ENCODE measurements at places on chromosomes 16 and 17.

GRCh38 chr17:60472449-60472848 lies 50.2 kb downstream of the CHCT1 start:
- DNase-seq, result no peak

GRCh38 chr17:32241640-32242039 lies 24.0 kb upstream of the RHBDL3 start:
- DNase-seq, result no peak

- DNase-seq, result no peak
These were observed 14.1 kb downstream of the NQO1 start for GRCh38 chr16:69712277-69712676.

DNA sequence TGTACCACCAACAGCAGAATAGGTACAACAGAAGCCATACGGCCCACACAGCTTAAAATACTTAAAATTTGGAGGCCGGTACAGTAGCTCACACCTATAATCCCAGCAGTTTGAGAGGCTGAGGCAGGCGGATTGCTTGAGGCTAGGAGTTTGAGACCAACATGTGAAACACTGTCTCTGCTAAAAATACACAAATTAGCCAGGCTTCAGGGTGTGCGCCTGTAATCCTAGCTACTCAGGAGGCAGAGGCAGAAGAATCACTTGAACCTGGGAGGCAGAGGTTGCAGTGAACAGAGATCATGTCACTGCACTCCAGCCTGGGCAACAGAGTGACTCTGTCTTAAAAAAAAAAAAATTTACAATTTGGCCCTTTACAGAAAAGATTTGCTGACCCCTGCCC lies 17.0 kb downstream of the GFOD2 start:
- no peak for DNase-seq

DNA sequence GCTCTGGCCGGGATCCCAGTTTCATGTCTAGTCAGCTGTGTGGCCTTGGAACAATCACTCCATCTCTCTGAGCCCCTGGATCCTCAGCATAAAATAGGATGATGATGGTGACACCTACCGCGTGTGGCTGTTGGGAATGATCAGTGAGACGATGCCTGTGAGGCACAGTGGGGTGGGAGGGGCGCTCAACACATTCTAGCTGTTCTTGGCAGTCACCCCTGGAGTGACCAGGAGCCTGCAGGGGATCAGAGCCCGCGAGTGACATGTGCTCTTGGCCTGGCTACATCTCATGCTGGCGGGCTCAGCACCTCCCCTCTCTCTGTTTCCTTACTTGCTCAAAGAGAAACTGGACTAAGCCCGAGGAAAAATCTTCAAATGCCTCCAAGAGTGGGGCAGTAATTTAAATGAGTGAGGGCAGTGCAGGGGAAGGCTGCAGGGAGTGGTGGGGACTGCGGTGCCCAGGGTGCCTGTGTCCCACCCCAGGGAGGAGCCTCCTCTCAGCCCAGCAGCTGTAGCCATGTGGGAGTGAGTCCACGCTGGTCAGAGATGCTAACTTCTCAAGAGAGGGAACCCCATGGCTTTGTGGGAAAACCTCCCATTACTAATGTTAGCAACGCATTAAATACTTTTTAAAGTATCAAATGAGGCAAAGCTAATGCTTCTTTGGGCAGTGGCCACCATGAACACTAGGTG lies 23.1 kb upstream of the DOK4 start:
- no peak for DNase-seq

- DNase-seq, result no peak
These were observed 28.9 kb upstream of the DHX8 start for GRCh38 chr17:43454868-43455267.

DNA sequence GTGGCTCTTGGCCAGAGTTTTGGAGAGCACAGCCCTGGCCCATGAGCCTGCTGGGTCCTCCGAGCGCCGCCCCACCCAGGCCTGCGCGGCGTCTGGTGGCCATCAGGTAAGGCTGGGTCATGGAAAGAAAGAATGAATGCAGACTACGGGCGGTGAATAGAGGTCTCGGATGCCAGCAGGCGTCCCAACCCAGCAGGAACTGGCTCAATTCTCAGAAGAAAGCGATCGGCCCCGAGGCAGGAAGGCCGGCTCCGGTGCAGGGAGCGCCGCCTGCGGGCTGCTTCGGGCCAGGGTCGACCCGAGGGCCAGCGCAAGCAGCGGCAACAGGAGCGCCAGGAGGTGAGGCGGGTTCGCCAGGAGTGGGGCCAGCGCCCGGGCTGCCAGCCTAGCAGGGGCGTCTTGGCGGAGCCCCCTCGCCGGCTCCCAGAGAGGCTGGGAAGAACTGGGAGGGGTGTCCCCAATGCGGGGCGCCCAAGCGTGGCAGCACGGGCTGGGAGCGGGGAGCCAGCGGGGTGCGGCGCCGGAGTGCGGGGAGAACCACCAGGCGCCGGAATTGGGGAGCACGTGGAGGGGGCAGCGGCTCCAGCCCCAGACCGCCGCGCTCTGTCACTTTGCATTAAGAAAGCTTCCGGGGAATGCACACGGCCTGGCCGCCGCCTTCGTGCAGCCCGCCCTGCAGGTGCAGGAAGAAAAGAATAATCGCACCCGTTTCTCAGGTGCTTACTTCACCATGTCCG lies 7.1 kb upstream of the TMC5 start:
- DNase-seq, result no peak

GRCh38 chr16:56734429-56734828 lies 4.5 kb downstream of the NUP93 start:
- DNase-seq, result no peak

DNA sequence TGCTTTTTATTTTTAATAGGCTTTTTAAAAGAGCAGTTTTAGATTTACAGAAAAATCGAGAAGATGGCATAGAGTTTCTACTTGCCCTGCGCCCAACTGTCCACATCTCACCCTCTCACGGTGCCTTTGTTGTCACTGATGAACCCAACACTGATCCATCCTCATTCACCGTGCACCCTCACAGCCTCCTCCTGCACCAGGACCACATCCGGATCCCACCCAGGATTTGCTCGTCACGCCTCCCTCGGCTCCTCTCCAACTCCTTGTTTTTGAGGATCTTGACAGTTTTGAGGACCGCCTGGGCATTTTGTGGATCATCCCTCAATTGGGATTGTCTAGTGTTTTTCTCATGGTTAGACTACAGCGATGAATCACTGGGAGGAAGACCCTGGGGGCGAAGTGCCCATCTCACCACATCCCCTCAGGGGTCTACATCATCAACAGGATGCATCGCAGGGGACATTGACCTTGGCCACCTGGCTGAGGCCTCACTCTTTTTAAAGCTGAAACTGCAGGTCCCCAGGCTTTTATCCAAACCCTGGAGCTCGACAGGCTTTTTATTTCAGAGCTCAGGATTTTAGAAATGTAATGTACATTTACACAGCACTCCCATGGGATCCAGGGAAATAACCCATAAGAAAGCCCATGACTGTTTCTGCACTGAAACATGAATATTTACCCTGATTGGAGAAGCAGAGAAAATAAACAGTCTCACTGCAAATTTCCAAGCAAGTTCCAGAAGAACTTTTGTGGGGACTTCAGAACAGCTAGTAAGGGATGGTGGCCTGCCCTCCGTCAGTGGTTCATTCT lies 71.8 kb upstream of the ZNF469 start:
- no peak for DNase-seq

DNA sequence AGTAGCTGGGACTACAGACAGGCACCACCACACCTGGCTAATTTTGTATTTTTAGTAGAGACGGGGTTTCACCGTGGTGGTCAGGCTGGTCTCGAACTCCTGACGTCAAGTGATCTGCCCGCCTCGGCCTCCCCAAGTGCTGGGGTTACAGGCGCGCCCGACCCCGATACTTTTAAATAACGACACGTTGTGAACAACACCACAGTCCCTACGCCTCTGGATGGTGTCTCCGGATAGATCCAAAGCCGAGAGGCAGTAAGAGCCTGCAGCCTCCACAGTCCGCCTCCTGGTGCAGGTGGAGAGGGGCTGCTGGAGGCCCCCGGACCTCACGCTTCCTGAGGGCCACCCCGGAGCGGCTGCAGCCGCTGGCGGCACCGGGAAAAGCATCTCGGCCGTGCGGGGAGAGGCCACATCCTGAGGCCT lies 741 bp upstream of the TLCD3A start:
- no peak for DNase-seq

DNA sequence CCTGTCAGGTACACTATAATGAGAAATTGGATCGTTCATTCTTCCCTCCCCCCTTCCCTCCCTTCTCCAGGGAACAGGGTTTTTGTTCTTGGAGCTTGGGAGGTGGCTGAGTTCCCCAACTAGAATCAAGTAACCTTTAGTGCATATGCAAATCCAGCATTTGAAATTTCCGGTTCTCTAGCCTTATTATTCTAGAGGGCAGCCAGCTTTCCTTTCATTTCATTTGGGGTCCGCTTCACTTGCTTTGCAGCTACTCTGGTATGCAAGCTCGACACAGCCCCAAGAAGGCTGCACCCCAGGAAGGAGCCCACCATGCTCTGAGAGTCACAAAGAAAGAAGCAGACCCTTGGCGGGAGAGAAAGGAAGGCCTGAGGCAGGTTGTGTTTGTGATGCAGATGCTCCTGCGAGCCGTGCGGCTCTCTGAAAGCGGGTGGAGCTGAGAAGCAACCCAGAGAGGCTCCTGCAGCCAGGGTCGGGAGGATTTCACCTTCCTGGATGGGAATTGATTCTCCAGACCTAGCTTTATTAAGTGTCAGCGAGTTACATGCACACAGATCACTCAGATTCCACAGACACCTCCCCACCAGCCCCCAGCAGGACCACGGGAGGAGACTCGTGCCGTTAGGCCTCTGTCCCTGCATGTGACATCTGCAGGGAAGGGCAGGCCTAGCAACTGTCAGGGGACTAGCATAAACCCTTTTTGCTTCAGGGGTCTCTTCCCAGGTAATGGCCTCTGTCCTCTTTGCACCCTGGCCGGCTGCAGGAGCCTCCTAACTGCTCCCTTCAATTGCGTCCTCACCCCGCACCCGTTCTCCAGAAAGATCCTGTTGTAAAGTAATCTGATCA lies 34.5 kb downstream of the PMM2 start:
- no peak for DNase-seq

DNA sequence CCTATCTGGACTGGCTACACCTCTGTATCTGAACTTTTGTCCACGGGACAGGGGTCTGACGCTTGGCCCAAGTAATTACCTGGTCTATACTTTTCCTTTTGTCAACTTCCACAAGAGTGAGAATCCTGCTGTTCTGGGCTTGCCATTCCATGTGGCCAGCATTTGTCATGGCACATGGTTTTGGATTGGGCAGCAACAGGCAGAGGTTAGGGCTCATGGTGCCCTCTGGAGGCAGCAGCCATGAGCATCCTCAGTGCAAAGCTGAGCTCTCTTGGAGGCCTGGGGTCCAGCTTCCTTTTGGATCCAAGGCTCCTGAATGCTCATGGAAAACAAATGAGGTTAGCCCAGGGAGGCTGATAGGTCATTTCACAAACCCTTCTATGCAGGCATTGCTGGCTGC lies 7.5 kb upstream of the EDC4 start:
- no peak for DNase-seq

GRCh38 chr17:41012326-41013120 lies 3.6 kb upstream of the KRTAP3-1 start:
- no peak for DNase-seq

DNA sequence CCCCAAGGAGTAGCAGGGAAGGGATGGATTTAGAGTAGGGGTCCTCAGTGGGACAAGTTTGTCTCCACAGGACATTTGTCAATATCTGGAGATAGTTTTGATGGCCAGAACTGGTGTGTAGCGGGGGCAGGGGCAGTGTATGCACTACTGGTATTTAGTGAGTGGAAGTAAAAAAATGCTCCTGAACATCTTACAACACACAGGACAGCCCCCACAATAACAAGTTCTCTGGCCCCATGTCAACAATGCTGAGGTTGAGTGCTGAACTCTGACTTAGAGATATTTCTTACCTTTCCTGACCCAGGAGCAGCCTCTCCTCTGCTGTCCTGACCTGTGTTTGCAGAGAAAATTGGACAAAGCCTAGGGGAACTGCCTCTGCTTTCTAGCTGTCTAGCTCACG lies 365.8 kb downstream of the HAPSTR1 start:
- DNase-seq, result no peak

- peak; percentile 32 for DNase-seq
These were observed 79.8 kb downstream of the JPH3 start for GRCh38 chr16:87681981-87682570.

GRCh38 chr17:3027786-3028532 lies 35.4 kb downstream of the OR1D5 start:
- no peak for DNase-seq

DNA sequence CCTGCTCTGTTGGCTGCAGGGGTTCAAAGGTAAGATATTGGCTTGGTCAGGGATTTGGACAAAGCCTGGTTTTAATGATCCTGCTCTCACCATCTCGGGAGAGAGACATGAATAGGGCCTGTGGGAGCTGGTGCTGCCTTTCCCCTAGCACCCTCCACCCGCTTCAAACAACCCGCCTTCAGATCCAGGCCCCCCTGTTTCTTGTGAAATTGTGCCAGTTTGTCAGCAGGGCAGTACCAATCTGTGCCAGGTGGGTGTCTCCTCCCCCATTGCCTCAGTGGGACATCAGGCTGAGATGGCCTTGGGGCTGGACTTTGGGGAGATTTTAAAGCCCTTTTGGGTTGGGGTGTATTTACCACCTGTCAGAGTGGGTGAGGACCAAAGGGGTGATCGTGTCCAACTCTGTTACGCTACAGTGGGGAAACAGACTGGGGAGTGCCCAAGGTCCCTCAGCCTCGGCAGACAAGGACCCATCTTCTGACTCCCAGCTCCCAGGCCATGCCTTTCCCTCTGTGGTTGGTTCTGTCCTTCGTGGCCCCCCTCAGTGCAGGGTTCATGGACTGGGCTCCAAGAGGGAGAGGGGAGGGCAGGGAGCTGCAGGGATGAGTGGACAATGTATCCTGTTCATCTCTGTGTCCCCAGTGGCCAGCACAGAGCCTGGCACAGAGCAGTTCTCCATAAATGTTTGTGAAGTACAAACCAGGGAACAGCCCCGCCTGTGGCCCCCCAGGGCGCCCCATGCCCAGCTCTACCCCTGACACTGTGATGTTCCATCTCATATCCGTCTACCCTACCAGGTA lies 3.3 kb downstream of the ARHGAP23 start:
- DNase-seq, result no peak

- no peak for DNase-seq
These were observed 23.0 kb downstream of the TMC6 start for GRCh38 chr17:78105551-78105950.

DNA sequence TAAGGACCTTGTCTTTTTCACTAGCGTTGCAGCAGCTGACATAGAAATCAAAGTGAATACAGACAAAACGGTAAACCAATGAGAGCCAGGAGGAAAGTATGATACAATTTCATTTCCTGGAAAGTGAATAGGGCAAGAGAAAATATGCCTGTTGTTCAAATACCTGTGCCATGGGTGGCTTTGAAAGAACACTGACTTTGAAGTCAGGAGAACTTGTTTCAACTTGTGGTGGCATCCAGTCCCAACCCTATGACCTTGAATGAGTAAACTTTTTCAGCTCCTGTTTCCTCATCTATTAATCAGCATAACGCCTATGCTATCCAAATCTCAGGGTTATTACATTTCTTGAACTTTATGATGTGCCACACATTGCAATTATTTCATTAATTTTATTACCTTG lies 173.7 kb upstream of the HS3ST3A1 start:
- no peak for DNase-seq
